ENCODE measurements at places on chromosomes 7 and 10.

- DNase-seq: no peak
Observed at GRCh38 chr7:128790315-128791041, 1.3 kb upstream of the CCDC136 start.

DNA sequence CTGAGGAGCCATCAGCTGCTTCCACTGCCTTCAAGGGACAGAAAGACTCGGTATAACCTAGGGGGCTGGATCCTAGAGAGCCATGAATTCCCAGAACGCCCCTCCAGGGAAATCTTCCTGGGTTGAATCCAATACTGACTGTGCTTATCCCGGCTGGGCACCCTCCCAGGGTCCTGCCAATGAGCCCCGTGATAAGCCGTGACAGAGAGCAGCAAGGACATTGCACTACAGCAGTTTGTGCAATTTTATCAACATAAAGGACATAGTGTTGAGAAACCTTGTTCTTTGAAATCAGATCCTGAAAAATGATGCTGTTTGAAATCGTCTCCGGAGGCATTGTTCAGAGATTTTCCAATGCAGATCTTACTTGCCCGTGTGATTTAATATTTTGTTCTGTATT is 18.8 kb downstream of the AKR1B1 start:
- no peak for DNase-seq

- DNase-seq: no peak
Observed at GRCh38 chr7:156434706-156435105, 205.9 kb upstream of the RNF32 start.

GRCh38 chr10:70780370-70780760 is 4.8 kb downstream of the TBATA start:
- DNase-seq: no peak

DNA sequence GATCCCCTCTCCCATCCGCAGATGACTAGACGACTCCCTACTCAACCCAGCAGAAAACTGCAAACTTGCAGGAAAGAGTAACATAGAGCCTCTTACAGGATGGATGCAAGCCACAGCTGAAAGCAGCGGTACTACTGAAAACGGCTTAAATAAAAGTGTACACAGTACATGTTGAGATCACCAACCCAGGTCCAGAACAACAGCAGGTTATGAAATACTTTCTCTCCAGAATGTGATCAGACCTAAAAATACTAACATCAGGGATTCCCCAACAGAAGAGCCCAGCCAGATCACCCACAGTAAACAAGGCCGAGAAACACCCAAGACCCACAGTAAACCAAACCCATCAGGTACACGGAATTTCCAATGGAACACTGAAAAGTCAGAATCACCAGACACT is 13.2 kb downstream of the ATE1 start:
- no peak for DNase-seq

GRCh38 chr10:72096115-72097000 is 8.0 kb upstream of the SPOCK2 start:
- DNase-seq: no peak

DNA sequence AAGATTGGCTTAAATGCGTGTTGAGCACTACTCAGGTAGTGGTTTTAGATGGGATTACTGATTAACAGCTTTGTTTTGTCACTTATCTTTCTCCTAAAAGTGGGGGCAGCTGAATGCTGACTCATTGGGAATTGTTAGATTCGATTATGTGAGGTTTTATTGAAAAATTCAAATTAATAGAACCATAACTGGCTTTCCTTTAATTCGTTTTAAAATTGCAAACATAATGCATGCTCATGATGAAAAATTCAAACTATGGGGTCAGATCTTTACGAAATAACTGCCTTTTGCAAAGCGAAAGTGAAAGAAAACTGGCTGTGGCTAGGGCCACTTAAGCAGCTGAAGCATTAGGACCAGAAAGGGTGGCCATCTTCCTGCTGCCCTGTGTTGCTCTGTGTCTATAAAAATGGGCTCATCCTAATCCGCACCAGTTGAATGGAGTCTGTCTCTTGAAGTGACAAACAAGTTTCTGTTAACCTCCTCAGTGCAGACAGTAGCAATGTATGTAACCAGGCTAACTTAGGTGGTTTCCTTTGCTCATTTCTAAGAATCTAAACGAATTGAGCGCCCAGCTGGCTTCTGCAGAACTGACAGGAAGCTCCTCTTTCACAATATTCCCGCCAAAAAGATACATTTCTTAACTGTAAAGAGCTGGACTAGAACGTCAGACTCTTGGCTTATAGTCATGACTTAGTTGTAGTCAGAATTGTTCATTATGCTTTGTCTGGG is 27.8 kb downstream of the DENND10 start:
- peak; percentile 32 for DNase-seq

GRCh38 chr7:400901-401485 is 111.0 kb downstream of the FOXL3 start:
- no peak for DNase-seq

DNA sequence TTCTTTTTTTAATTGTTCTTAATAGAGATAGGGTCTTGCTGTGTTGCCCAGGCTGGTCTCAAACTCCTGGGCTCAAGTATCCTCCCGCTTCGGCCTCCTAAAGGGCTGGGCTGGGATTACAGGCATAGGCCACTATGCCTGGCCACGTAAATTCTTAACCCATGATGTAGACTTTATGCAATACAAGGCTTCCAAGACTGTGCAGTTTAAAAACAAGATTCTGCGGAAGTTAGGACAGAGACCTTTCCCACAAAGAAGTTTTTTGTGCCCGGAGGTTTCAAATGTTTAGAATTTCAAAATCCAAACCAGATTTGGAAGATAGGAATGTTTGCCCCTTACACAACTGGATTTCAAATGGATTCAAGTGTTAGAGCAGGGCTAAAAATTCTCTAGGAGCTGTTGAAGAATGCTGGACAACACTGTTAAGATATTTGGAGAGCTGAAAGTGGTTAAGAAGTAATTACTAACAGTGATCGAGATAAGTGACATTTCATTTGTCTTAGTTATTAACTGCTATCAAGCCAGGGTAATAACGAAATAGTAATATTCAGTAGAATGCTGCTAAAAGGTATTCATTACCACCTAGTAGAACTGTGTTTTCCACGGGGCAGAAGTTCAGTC is 7.4 kb downstream of the APBB1IP start:
- no peak for DNase-seq

DNA sequence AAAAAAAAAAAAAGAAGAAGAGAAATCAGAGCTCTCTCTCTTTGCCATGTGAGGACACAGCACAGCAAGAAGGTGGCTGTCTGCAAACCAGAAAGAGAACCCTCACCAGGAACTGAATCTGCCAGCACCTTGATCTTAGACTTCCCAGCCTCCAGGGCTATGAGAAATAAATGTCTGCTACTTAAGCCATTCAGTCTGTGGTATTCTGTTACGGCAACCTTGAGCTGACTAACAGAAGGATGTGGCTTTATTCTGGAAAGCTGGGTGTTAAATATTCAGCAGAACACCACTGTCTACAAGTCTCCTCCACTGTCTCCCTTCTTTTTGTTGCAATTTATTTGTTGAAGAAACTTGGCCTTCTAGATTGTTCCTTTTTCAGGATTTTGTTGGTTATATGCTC is 5.0 kb downstream of the COL26A1 start:
- DNase-seq: no peak

- no peak for DNase-seq
Observed at GRCh38 chr10:130213286-130214080, 77.3 kb downstream of the GLRX3 start.

DNA sequence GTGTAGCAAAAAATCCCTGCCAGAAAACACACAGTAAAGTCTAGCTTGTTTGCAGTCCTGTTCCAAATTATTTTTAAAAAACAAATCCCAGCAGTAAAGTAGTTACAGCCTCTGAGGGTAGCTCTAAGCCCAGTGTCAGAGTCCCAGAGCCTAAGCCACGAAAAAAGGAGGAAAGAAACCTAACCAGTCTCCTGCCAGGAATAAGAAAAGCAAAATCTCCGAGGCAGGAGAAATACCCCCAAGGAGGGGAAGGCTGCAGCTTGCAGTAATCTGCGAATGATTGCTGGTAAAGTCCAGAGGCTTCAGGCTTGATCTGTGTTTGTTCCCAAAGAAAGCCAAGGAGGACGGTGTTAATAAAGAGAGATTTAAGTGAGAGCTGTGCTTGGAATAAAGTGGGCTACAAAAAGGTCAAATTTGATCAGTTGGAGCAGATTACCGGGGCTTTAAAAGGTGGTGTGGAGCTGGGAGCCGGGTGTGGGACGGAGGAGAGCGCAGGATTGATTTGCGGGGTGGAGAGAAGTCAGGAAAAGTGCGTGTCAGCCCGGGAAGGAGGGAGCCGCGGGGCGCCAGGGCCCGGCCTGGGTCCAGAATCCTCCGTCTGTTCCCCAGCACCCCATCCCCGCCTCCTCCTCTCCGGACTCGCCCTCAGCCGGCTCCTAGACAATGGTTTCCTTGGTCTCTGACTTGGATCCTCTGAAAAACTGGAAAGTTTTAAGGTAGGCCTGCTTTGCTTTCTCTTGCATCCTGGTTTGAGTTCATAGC is 219.4 kb upstream of the CELF2 start:
- DNase-seq: no peak

DNA sequence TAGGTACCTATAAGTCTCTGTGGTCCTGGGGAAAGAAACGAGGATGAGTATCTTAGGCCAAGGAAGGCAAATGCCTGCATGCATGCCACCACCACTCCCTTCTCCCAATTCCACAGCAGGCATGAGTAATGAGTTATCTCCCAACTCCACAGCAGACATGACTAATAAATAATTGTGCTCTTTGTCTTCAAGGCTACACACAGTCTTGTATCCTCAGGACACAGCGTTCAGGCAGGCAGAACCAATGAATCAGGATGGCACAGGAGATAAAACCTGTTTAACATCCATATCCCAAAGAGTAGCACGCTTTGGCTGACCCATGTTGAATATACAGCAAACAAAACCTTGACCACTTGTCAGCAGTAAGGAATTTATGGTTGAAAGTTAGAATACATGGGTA is 229.7 kb upstream of the NFE2L3 start:
- no peak for DNase-seq

- no peak for DNase-seq
Observed at GRCh38 chr7:80420876-80421275, 91.0 kb downstream of the GNAT3 start.

DNA sequence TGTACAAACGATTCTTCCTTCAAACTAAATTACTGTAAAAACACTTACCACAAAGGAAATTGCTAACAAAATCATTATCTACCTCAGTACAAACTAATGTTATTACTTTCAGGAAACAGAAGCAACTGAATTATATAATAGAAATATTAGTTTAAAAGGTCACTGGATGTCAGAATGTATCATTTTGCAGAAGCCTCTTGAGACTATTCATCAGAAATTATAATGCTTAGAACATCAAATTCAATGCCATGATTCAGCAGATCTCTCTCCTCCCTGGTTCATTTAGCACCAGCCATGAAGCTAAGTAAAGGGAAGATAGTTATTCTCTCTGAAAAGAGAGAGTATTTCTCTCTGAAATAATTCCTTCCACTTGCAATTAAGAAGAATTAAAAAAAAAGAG is 223.3 kb downstream of the IMMP2L start:
- DNase-seq: no peak

DNA sequence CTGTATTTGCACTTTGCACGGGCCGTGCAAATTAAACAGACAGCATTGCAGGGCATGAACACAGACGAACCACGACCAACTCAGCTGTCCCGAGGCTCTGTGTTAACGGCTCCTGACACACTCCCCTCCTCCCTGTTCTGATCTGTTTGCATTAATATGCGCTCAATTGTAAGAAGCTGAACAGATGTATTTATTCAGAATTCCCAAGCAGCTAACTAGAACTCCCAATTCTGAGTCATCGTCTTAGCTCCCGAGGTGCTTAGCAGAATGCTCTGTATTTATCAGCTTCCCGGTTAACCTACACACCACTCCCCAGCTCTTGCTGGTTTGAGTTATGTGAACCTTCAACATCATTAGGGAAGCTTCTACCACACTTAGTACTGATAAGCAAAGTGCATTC is 286.4 kb downstream of the PTPRN2 start:
- DNase-seq: no peak

DNA sequence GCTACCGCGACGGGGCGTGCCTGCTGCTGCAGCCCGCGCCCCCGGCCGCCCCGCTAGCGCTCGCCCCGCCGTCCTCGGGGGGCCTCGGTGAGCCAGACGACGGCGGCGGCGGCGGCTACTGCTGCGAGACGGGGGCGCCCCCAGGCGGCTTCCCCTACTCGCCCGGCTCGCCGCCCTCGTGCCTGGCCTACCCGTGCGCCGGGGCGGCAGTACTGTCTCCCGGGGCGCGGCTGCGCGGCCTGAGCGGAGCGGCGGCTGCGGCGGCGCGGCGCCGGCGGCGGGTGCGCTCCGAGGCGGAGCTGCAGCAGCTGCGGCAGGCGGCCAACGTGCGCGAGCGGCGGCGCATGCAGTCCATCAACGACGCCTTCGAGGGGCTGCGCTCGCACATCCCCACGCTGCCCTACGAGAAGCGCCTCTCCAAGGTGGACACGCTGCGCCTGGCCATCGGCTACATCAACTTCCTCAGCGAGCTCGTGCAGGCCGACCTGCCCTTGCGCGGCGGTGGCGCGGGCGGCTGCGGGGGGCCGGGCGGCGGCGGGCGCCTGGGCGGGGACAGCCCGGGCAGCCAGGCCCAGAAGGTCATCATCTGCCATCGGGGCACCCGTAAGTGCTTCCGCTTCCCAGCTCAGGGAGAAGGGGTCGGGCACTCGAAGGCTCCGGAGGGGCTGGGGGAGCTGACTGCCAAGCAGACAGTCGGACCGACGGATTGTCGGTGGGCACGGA is 761 bp downstream of the PTF1A start:
- no peak for DNase-seq

- DNase-seq: no peak
Observed at GRCh38 chr7:140069298-140069949, 6.7 kb upstream of the PARP12 start.

DNA sequence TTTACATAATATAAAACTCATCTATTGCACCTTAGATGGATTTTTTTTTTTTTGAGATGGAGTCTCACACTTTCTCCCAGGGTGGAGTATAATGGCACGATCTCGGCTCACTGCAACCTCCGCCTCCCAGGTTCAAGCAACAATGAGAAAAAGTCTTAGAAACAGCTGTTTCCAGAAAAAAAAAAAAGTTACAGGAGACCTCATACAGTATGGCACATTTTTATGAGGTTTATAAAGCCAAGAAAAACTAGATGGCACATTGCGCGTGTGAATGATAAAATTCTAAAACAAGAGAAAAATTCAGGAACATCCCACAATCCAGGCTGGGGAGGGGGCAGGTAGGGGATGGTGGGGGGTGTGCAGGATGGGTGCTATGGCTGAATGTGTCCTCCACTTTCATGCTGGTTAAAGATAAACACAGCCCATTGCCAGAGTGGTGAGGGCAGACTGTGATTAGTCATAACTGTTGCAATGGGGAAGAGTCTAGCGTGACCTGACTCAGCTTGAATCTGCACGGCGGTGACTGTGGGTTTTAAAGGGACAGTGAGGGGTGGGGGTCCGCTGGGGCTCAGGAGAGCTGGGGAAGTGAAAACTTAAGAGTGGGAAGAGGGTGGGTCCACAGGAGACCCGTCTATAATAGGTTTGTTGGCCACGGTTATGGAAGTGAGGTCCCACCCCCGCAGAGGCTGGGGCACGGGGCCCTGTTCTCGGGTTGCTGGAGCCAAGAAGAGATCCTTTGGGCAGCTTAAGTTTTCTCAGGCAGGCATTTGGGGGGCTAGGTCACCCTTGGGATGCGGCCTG is 11.9 kb upstream of the LRRC27 start:
- no peak for DNase-seq

Data from activated CD4-positive, alpha-beta T cell treated with anti-CD3 and anti-CD28 coated beads for 4 hours (primary cell).